ENCODE measurements at places on chromosomes 11 and 22.
A peak's percentile ranks its signal among the peaks of the same experiment; 100 is the strongest.

- DNase-seq = no peak
Measured at GRCh38 chr11:70377645-70378044, 20.7 kb upstream of the CTTN start.

GRCh38 chr11:19772480-19772879 lies 59.8 kb downstream of the NAV2 start:
- DNase-seq = no peak

- no peak for DNase-seq
Measured at GRCh38 chr11:15903246-15903645, 453.1 kb downstream of the SOX6 start.

GRCh38 chr11:103031834-103032233 lies 60.1 kb downstream of the DCUN1D5 start:
- no peak for DNase-seq

- no peak for DNase-seq
Measured at GRCh38 chr22:36727927-36728488, 24.5 kb upstream of the CACNG2 start.

DNA sequence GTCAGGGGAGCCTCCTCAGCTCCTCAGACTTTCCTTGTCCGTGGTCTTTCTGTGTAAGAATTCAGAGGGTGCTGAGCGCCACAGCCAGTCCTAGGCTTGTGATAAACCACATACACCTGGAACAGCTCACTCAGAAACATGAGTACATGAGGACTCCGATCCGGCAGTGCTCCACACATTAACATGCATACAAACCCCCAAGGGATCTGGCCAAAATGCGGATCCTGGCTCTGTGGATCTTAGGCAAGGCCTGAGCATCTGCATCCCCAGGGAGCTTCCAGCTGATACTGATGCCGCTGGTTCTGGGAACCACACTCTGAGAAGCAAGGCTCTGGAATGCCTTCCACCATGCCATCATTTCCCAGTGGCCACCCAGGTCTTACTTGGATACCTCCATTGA lies 20.6 kb upstream of the OPCML start:
- DNase-seq = no peak

DNA sequence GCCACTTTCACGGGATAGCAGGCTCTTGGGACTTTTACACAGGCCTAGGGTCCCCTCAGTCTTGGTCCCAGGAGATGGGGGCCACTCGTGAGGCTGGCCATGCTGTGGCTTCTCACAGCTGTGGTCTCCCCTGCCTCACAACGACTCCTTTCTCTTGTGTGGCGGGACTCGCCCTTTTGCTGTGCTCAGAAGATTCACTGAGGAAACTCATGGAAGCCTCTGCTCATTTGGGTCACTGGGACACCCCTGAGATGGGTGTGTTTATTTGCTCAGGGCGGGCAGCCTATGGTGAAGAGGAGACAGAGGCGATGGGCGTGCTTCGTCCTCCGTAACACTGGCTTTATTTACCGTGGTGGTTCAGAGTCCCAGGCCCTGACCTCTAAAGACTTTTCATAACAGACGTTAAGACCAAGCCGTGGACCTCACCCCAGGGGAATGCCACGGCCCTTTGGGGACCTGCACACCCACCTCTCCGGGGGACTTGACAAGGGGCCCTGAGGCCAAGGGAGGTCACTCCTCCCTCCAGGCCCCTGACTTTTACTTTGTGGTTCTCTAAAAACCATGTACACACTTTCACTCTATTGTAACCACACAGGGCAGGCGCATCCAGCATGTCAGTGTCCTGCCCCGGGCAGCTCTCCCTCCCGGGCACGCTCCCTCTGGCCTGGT lies 15.5 kb downstream of the TEF start:
- DNase-seq = no peak

DNA sequence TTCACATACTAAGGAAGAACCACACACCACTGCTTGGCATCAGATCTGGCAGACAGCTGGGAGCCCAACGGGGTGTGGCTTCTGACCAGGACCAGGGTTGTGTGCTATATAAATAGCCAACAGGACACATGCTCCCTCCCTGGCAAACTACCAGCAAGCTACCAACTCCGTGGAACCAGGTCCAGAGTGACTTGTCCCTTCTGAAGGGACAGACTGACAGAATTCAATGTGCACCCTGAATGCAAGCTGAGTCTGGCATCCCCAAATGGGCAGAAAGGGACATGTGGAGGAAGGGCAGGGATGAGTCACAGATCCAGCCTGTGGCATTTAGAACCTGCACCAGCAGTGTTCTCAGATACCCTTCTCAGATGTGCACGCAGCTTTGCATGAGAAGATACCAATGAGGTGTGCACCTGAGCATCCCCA lies 92.9 kb downstream of the MICAL3 start:
- DNase-seq = no peak

- peak; percentile 69 for DNase-seq
Measured at GRCh38 chr22:44080936-44081861, 57.1 kb downstream of the PARVB start.

DNA sequence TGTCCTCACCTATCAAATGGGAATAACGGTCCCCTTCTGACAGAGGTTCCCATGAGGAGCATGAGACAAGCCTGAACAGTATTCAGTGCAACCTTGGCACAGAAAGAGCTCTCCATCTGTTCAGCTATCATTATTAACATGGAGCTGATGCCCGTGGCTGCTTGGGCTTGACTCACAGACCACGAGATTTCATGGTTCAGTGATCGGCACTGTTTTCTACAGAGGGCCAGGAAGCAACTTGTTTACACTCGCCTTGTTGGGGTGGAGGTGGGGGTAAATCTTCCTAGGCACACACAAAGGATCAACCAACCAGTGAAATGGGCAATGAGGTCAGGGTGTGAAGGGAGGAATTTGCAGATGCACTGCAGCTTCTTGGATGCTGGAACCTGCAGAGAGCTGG lies 88.2 kb downstream of the CWC15 start:
- no peak for DNase-seq

- peak; percentile 41 for DNase-seq
Measured at GRCh38 chr22:50399751-50400331, 56.7 kb downstream of the PPP6R2 start.

DNA sequence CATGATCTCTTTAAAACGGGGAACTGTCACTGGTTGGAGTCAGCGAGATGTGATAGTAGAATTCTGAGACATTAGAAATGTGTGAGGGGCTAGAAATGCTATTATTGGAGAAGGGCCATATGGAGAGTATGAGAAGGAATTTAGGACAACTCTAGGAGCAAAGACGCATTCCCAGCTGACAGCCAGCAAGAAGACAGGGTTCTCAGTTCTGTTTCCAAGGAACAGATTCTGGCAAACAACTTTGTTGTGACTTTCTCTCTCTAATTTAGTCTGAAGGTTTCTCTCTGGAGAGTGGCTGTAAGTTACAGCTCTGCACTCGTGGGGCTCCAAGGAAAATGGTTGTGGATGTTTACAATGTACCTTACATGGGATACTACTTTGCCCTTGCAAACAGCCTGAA lies 876.3 kb downstream of the FAM181B start:
- DNase-seq = no peak

DNA sequence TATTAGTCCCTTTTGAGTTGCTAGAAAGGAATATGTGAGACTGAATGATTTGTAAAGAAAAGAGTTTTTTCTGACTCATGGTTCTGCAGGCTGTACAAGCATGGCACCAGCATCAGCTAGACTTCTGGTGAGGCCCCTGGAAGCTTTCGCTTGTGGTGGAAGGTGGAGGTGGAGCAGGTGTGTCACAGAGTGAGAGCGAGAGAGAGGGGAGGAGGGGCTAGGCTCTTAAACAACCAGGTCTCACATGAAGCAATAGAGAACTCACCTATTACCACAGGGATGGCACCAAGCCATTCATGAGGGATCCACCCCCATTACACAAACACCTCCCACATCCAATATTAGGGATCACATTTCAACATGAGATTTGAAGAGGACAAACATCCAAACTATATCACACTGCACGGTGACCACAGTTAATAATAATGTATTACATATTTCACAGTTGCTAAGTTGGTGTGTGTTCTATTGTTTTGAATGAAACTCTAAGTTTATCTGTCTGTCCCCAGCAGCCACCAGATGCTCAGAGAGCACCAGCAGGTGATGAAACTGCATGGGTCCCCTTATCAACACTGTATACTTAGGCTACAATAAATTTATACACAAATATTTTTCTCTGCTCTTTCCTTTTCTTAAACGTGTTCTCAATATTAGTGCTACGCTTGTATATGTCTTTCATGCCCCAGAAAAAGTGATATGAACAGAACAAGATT lies 14.1 kb downstream of the ZFP91 start:
- peak; percentile 73 for DNase-seq

GRCh38 chr22:39148026-39148726 lies 4.3 kb downstream of the CBX7 start:
- no peak for DNase-seq

GRCh38 chr22:35638410-35638809 lies 9.8 kb upstream of the APOL6 start:
- DNase-seq = no peak

DNA sequence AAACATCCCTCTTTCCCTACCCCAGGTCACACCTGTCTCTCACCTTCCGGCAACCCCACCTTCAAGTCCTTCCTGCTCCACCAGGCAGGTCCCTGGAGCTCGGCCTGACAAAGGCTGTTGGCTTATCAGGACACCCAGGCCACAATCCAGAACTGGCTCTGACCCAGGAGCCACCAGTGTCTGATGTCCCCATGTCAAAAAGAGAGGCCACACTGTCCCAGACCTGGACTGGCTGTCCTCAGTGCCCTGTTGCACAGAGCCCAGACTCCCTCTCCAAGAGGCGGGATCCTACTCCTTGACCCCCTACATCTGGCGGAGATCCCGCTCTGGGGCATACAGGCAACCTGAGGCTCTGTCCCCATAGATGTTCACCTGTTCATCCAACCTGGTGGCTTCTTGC lies 116.0 kb downstream of the MN1 start:
- no peak for DNase-seq

DNA sequence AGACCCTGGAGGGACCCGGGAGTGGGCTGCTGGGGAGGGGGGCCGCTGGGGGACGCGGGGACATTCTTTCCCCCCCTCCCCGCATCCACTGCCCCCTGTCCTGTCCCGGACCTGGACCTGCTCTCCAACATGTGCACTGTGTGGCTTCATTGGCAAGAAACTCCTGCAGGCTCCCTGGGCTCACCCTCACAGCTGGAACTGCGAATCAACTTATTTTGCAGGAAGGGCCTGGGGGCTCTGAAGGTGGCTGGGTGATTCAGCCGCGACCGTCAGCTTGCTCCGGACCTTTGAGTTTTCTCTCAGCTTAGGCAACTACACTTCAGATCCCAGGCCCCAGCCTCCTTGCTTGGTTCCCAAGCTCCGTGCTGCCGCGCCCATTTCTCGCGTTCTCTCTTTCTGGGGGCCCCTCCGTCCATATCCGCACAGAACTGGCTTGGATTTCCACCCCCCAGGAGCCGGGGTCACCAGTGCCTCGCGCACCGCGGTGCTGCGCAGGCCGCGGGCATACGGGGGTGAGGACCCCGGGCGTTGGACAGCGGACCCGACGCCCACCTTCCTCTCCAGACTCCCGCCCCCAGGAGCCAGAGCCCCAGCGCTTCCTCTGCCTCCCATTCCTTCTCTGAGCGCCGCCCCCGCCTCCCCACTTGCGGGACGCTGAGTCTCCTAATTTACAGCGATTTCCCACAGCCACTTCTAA lies 471 bp upstream of the AHNAK start:
- peak; percentile 8 for DNase-seq

GRCh38 chr11:35247863-35248262 lies 108.9 kb downstream of the CD44 start:
- peak; percentile 17 for DNase-seq

DNA sequence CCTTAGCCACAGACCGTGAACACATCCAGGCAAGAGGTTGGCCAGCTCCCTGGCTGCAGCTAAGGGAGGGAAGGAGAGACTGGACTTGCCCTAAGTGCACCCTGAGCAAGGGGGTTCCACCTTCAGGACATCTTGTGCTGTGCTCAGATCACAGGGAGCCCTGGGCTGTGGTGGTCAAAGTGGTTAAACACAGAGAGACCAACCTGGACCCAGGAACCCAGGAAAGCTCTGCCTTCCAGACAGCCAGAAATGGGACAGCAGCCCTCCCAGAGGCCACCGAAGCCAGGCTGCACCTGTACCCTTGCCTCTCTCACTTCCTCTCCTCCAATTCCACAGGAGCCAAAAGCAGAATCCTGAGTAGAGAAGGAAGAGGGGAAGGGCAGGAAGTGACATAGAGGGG lies 105.2 kb upstream of the TMEM45B start:
- no peak for DNase-seq

- no peak for DNase-seq
Measured at GRCh38 chr11:122593473-122594420, 61.8 kb upstream of the UBASH3B start.

GRCh38 chr11:134072844-134073243 lies 4.0 kb downstream of the JAM3 start:
- DNase-seq = no peak

GRCh38 chr22:29313126-29313575 lies 2.3 kb downstream of the RASL10A start:
- peak; percentile 51 for DNase-seq

- no peak for DNase-seq
Measured at GRCh38 chr11:9301720-9302119, 12.7 kb downstream of the TMEM41B start.

DNA sequence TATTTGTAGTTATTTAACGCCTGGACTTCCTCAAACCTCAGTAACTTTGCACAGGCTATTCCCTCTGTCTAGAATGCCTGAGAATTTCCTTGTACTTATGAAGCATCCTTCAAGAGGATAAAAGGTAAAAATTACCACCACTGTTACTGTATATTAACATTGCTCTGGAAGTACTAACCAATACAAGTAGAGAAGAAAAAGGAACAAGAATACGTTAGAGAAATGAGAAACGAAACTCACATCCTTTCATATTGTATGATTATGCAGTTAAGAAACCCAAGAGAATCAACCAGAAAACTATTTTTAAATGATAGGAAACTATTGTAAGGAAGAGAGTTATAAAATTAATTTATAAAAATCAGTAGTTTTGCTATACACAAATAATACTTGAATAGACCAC lies 48.2 kb upstream of the OR5P2 start:
- DNase-seq = no peak

DNA sequence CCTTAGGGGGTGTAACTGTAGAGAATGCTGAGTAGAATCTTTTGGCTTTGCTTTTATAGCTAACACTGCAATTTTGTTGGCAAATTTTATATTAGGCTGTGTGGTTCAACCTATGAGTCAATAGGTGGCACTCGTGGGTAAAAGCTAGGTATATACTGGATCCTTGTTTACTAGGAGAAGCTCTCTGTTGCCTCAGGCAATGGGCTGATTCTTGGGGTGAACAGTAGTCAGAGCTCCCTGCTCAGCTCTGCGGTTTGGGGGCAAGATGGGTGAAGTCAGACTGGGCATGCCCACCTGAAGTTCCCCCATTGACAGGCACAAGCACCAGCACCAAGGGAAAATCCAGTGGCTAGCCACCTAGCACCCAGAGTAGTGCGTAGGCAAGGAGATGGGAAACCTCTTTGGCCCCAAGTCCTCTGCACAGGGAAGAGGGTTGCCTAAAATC lies 238.7 kb downstream of the FAM181B start:
- DNase-seq = no peak

All from activated T-cell treated with anti-CD3 and anti-CD28 coated beads, Interleukin-2, amount 50 U/mL, for 72 hours (primary cell).